Non-pigmented ciliary epithelial cell (primary cell): ENCODE measurements at places on chromosomes 16 and 17.

GRCh38 chr16:27929818-27930217, 133.7 kb downstream of the GSG1L start:
- no peak for DNase-seq

- DNase-seq = no peak
Observed at GRCh38 chr17:74520016-74520434, 11.2 kb downstream of the CD300LB start.

DNA sequence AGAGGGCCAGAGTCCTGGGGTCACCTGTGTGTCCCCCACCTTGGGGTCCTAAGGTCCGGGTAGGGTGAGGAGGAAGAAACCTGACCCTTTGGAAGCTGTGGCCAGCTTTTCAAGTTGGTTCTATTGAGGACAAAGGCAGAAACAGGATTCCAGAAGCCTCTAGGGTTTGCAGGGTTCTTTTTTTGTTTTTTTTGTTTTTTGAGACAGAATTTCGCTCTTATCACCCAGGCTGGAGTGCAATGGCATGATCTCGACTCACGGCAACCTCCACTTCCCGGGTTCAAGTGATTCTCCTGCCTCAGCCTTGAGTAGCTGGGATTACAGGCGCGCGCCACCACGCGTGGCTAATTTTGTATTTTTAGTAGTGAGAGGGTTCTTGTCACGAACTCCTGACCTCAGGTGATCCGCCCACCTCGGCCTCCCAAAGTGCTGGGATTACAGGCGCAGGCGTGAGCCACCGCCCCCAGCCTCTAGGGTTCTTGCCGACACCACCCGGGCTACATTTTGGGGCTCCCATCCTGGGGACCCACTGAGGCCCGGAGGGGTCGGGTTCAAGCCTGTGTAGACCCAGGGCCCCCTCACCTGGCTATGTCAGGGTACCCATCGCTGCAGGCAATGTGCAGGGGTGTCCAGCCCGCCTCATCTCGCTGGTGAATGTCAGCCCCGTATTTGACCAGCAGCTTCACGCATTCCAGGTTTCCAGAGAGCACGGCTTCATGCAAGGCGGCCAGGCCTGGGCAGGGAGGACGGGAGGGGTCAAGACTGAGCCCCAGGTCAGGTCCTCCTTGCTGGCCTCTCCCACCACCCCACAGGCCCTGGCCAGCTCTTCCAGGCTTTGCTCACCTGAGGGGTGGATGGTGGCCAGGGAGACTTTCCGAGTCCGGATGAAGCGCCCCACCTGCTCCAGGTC, 674 bp downstream of the PPP1R27 start:
- no peak for DNase-seq

GRCh38 chr17:82399041-82399441, 19.1 kb upstream of the HEXD start:
- DNase-seq = no peak

DNA sequence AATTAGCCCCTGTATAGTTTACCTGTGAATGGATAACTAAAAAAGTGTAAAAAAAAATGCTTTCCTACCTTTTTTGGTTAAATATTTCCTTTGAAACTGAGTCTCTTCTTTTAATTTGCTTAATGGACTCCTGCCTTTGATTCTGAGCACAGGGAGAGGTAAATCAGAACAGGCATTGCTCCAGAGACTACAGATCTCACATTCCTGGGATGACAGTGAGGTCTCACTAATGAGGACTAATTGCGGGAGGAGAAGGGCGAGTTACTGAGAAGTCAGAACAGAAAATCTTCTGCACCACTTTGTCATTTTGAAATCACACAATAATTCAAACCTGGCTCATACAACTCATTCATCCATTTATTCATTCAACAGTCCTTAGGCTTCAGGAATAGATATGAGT, 437.0 kb upstream of the ASIC2 start:
- no peak for DNase-seq

DNA sequence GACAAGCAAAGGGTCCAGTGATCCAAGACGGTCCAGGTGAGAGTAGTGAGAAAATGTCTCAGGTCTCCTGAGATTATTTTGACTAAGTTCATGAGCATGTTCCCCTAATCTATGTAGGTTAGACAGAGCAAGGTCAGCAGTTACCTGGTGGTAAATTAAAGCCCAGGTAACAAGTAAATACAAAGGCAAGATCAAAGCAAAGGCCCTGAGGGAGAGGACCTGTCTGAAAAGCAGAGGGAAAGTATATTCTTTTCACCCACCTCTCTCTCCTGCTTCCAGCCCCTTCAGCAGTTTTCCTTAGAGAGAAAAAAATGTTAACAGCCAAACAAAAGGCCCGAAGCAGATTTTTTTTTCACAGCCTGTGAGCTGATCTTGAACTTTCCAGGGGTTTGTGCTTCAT, 302.7 kb downstream of the MAP2K6 start:
- no peak for DNase-seq

- no peak for DNase-seq
Observed at GRCh38 chr16:62539657-62540056, 503.4 kb upstream of the CDH8 start.

DNA sequence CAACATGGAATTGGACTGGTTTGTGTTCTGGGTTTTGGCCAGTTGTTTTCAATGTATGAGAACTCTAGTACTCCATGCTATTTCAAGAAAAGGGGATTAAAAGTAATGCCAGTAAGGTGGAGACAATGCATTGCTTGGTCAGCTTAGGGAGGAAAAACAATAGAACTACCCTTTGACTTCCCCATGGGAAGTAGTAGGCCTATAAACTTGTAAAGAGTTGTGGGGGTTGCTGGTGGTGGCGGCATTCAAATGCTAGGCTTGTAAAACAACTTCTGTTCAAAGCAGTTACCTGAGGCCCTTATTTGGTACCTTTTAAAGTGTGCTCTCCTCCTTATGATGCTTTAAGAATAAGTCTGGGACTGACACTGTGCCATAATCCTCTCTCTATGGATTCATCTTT, 9.4 kb downstream of the MAP3K3 start:
- DNase-seq = no peak

- no peak for DNase-seq
Observed at GRCh38 chr17:44829523-44830358, at the start of gene GJC1. Gene GJC1, minus strand, starts transcription at chr17:44830287. Its CDS starts 24,470 bp downstream, at chr17:44805817.

DNA sequence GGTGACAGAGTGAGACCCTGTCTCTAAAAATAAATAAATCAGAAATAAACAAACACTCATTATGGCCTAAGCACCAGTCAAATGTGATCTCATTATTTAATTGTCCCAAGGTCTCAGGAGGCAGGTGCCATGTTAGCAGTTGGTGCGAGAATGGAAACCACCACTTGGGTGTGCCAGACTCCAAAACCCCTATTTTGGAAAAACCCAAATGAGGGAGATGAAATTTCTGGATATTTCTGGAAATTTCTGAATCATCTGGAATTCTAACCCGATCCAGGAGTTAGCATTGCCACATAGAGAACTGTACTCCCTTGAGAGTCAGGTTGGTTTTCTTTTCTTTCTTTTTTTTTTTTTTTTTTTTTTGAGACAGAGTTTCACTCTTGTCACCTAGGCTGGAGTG, 264.0 kb downstream of the XYLT1 start:
- DNase-seq = no peak

- DNase-seq = no peak
Observed at GRCh38 chr16:51696376-51696775, 545.3 kb upstream of the SALL1 start.

DNA sequence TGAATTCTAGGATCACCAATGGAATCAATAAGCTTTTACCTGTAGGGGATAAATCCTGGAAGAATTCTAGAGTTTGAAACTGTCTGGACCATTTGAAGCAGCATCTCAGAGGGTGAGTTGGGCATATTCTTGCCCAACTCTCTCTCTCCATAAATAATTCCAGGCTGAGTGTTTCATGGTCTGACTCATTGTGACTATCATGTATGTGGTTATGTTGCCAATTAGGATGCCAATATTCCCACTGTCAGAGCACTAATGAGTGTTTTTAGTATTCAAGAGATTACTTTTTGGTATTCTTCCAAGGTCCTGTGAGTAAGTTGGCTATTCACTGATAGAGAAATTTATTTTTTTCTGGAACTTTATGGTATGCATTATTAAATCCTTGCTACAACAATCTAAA, 456.9 kb downstream of the TOX3 start:
- no peak for DNase-seq

DNA sequence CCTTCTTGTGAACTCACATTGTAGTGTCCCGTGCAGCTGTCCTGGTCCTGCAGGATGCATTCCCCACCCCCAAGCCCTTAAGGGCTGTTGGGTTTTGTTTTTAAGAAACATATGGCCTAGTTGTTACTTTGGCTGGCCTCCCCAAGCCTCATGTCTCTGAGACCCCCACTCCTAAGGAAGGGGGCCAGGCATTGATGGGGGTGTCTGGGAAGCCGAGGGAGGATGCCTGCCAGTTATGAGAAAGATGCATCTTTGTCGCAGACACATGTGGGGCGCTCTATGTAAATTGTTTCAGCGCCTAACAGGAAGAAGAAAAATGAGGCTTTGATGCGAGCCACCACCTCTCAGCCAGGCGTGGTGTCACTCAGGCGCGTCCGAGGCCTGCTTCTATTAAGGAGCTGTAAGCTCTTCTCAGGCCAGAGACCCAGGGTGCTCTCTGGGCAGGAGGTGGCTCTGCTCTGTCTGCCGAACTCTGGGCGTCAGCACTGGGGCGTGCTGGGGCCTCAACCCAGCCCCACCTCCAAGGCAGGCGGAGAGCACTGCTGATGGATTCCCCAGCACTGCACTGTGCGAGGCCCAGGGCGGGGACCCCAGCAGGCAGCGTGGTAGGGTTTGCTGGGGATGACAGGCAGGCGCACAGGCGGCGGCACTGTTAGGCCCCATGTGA, 70.6 kb downstream of the SREBF1 start:
- DNase-seq = no peak

DNA sequence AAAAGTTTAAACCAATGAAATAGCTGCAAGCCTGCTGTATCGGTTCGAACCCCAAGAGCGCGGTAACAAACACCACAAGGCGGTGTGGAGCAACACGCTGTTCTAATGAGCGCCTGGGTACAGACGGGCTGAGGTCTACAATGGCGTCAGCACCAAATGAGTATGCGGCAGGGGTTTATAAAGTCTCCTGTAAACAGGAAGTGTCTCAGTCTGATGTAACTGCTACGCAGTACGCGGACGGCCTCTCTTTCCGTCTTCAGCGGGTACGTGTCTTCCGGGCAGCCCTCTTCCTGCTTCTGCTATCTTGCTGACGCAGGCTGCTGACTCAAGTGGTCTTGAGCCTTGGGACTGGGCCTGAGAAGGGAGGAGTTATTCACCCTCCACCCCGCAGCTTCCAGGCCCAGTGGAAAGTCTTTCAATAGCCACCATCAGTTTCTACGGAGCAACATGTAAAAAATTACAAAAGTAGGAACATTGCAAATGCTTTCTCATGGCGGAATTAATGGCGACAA, 40.5 kb upstream of the KCNJ2 start:
- no peak for DNase-seq

GRCh38 chr16:70770626-70771552, 30.1 kb downstream of the VAC14 start:
- no peak for DNase-seq

GRCh38 chr16:46828943-46829342, 2.0 kb downstream of the C16orf87 start:
- no peak for DNase-seq

GRCh38 chr17:29982991-29983653, 41.7 kb downstream of the EFCAB5 start:
- no peak for DNase-seq

DNA sequence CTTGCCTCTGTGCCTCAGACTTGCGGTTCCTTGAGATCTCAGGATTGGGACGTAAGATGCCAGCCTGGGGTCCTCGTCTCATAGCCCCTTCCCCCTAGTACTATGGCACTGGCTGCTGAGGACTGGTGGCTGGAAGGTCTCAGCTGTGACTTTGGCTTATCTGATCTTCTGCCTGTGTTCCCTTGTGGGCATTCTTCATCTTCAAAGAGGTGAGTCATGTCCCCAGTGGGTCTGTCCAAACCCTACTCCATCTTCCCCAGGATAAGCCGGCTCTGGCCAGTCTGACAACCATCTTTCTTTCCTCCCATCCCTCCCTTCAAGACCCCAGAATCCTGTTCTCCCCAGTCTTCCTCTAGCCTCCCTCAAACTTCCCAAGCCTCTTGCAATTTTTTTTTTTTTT, 3.6 kb downstream of the CD19 start:
- DNase-seq = no peak

DNA sequence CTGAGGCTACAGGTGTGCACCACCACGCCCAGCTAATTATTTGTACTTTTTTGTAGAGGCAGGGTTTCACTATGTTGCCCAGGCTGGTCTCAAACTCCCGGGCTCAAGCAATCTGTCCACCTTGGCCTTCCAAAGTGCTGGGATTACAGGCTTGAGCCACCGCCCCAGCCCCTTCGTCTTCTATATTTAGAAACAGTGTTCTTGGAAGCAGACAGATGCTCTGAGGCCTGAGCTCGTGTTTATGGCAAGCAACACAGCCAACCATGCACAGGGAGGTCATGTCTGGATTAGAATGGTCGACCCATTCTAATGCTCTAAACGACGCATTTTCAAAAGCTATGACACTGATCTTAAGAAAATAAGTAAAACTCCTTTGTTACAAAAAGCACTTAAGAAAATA, 16.6 kb downstream of the TMEM204 start:
- no peak for DNase-seq

DNA sequence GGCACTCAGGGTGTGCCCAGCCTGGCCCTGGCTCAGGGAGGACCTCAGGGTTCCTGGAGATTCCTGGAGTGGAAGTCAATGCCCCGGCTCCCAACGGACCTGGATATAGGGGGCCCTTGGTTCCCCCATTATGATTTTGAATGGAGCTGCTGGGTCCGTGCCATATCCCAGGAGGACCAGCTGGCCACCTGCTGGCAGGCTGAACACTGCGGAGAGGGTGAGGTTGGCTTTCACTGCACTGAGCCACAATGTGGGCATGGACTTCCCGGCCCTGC, 23.6 kb downstream of the USP6 start:
- no peak for DNase-seq

DNA sequence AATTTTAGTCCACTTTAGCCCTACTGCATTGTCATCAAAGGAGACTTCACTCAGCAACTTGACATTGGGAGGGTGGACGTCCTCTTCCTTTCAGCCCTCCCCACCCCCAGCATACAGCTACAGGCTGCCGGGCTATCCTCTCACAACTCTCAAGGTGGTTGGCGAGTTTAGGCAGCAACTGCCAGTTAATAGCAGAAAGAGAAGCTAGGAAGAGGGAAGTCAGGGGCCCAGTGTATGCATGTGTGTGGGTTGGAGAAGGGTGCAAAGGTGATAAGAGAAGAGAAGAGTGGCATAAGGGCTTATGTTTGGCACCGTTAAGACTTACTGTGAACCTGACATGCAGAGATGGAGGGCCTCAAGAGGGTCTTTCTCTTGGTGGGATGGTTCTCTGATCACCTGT, 31.8 kb downstream of the CCL4 start:
- no peak for DNase-seq

GRCh38 chr17:9206741-9207332, 185.5 kb downstream of the NTN1 start:
- DNase-seq = no peak

GRCh38 chr17:67093348-67093747, 49.0 kb downstream of the CACNG1 start:
- DNase-seq = no peak
